Temporal lobe (tissue), 4 donors: ENCODE measurements at places on chromosomes 16 and 17. TPM values are rescaled to one million over a fixed set of nuclear protein-coding genes. Genes with fewer than 3 reads are reported as not detected.

The CA7 gene
- not detected for total RNA-seq

The CDT1 gene
- total RNA-seq = 4.2 TPM

The NPIPB13 gene
- 1.7 TPM for total RNA-seq

The C17orf100 gene
- total RNA-seq = 3.2 TPM

The MEFV gene
- total RNA-seq = under 0.01 TPM

The KRTAP17-1 gene
- total RNA-seq = not detected

The TP53TG3C gene
- not detected for total RNA-seq

The STAT5B gene
- total RNA-seq = 17.2 TPM

The GNG13 gene
- not detected for total RNA-seq

The TMED6 gene
- total RNA-seq = not detected

The PRSS8 gene
- total RNA-seq = not detected

The KIF2B gene
- total RNA-seq = not detected

The ZNF624 gene
- total RNA-seq = 17.0 TPM

The KPNA2 gene
- total RNA-seq = 28.3 TPM

The CCL16 gene
- not detected for total RNA-seq

The IL34 gene
- 1.5 TPM for total RNA-seq

The ORAI3 gene
- total RNA-seq = 2.7 TPM

The C17orf50 gene
- total RNA-seq = not detected

The MAPT gene
- total RNA-seq = 154 TPM

The TRIM47 gene
- 11.1 TPM for total RNA-seq

The ANKRD40CL gene
- not detected for total RNA-seq

The UNC45B gene
- not detected for total RNA-seq
